ENCODE measurements at places on chromosomes 5 and 9.
A peak's percentile ranks its signal among the peaks of the same experiment; 100 is the strongest.

DNA sequence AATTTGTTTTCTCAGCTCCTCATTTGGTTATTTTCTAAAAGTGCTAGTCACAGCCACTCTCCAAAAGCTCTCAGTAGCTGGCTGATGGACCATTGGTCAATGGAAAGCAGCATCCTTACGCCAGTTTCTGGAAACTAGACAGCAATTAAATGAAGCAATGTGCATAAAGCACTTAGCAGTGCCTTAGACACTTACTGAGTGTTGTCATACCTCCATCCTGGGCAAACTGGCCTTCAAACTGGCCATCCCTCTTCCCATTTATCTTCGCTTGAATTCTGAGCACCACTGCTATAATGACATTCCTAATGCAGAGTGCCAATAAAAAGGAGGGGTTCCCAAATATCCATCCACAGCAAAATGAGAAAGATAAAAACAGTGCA lies 209.2 kb downstream of the ENC1 start:
- DNase-seq = no peak

DNA sequence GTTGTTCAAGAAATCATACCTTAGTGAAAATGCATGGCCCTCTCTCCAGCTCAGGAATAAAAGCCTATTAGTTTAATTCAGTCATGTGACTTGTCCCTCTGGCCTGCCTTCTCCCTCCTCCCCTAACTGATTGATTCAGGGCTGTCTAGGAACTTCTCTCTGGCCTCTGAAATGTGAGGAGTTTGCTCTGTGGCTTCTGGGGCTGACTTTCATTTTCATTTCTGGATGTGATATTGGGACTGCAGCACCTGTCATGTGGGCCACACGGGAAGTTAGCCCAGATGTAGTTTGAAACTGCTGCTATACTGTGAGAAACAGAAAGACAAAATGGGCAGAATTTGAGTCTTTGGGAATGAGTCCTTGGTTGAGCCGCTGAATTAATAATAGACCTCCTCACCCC lies 44.8 kb downstream of the PARP8 start:
- peak; percentile 69 for DNase-seq

- DNase-seq = peak; percentile 71
These were observed 56.7 kb upstream of the RETREG1 start for GRCh38 chr5:16673241-16674201.

GRCh38 chr9:133386338-133386737 lies 10.2 kb downstream of the STKLD1 start:
- DNase-seq = no peak

DNA sequence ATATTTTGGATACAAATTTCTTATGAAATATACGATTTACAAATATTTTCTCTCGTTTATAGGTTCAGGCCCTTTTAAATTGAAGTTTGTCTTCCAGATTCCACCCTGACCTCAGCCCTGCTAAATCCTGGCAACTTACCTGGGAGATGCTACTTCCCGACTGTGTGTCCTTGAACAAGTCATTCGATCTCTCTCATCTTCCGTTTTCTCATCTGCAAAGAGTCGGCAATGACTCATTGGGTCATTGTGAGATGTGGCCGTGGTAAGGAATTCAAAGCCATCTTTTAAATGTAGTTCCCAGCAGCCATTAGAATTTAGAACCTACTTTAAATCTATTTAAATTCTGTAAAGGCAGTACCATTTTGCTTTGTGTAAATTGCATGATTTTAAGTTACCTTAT lies 72.5 kb downstream of the LHX2 start:
- no peak for DNase-seq

GRCh38 chr5:177486256-177486655 lies 11.1 kb downstream of the PDLIM7 start:
- no peak for DNase-seq

GRCh38 chr5:115585265-115585664 lies 17.0 kb downstream of the TICAM2 start:
- no peak for DNase-seq

- no peak for DNase-seq
These were observed 485.4 kb upstream of the CLINT1 start for GRCh38 chr5:158344376-158344775.

DNA sequence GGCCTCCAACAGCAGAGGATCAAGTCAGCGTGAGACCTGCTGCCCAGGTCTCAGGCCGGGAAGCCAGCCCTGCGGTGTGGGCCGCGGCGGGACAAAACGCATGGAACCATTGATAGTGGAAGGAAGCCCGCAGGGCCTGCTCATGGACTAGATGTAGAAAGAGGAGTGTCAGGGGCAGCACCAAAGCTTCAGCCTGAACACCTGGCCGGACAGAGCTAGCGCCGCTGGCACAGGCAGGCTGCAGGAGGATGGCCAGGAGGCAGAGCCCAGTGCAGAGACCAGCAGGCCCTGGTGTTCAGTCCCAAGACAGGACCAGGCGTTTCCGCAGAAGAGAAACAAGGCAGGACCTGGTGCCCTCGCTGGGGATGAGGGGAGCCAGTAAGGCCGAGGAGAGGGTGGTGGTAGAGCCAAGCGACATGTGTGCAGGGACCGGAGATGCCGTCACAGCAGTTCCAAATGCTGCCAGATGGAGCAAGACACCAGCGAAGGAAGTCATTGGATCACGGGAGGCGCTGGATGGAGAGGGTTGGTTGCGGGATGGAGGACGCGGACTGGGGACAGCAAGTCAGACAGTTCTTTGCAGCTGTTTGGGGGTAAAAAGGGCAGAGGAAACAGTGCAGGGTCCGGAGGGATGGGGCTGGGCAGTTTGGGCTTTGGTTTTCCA lies 42.1 kb upstream of the OLFM1 start:
- DNase-seq = no peak

GRCh38 chr9:16974436-16974835 lies 104.0 kb upstream of the BNC2 start:
- no peak for DNase-seq

GRCh38 chr5:179110528-179110927 lies 50.4 kb downstream of the ZNF354C start:
- DNase-seq = no peak

DNA sequence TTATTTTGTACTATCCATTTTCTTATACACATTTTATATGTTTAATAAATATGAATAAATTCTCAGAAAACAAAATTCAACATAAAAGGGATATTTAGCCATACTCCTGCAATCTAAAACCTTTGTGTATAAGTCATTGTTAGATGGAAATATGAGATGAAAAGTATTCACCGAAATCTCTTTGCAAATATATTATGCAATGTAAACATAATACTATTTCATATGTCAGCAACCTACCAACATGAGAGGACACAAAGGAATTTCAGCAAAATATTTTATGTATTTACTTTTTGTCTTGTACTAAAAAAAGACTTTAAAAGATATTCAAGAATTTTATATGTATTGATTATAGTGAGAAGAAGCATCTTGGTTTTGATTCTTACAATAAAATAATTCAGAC lies 1623.4 kb downstream of the EFNA5 start:
- no peak for DNase-seq

DNA sequence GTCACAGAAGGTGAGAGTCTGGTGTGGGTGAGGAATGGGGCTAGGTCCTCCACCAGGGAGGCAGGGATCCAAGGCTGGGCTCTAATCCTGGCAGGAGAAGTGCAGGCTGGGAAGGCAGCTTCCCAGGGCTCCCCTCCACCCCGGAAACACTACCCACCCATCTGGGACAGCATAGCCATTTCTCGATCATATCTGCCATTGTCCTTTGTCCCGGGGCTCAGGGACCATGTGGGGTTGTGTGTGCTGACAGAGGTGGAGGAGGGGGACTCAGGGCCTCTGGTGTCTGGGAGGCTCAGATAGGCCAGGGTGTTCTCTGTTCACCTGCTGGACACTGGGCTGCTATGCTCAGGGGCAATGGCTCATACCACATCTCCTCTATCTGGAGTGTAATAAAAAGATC lies 32.2 kb upstream of the STRBP start:
- DNase-seq = no peak

GRCh38 chr5:150758203-150758530 lies 650 bp downstream of the DCTN4 start:
- peak; percentile 27 for DNase-seq

Data from CD4-positive, alpha-beta T cell treated with Interleukin-6 for 4 hours (primary cell).